Sigmoid colon (tissue), 7 donors: ENCODE measurements at places on chromosomes 12 and 14. TPM values are rescaled to one million over a fixed set of nuclear protein-coding genes. Genes with fewer than 3 reads are reported as not detected.

- H3K27ac ChIP-seq, result peak overlapping the region; percentile 87
- H3K36me3 ChIP-seq, result no peaks in the 10 kb centered on the region
- peak; percentile 91 for DNase-seq
- no peaks in the 10 kb centered on the region for H3K27me3 ChIP-seq
- H3K4me3 ChIP-seq, result no peak overlapping the region
- H3K4me1 ChIP-seq, result peaks cover 93% of the 10 kb centered on the region
These were observed 19.6 kb downstream of the MLXIP start for GRCh38 chr12:122097927-122098756.

Gene TAS2R19
- 8.6 TPM for total RNA-seq

DNA sequence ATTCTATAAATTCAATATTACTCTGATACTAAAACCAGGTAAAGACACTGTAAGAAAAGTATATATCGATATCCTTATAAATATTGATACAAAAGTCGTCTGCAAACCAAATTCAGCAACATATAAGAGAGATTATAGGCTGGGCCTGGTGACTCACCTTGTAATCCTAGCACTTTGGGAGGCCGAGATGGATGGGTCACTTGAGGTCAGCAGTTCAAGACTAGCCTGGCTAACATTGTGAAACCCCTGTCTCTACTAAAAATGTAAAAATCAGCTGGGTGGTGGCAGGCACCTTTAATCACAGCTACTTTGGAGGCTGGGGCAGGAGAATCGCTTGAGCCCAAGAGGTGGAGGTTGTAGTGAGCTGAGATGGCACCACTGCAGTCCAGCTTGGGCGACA, 13.5 kb upstream of the TUBA1C start:
- no peak overlapping the region for H3K27ac ChIP-seq
- H3K4me3 ChIP-seq, result no peak overlapping the region
- no peak for DNase-seq
- H3K36me3 ChIP-seq, result no peaks in the 10 kb centered on the region
- no peaks in the 10 kb centered on the region for H3K27me3 ChIP-seq
- no peaks in the 10 kb centered on the region for H3K4me1 ChIP-seq

- peaks cover 39% of the 10 kb centered on the region for H3K36me3 ChIP-seq
- no peaks in the 10 kb centered on the region for H3K27me3 ChIP-seq
- no peak for DNase-seq
- no peak overlapping the region for H3K4me3 ChIP-seq
- peaks cover 12% of the 10 kb centered on the region for H3K4me1 ChIP-seq
These were observed 5.7 kb upstream of the NEK9 start for GRCh38 chr14:75132382-75133086.
